ENCODE measurements at places on chromosomes 1 and 21.

DNA sequence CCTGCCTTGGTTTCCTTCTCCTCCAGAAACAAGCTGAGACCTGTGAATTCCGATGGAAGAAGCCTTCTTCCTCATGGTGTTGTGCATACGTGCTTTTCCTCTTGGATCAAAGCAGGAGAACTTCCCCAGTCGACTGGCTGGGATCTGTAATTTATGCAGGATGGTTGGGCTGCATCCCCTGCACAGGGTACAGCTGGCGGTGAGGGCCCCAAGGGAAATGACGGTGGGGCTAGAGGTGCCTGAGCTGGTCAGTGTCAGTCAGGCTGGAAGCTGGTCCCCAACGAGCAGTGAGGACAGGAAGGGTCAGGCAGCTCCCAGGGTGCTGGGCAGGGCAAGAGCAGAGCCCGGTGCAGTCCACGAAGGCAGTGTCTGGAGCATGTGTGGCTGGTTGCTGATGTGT is 106.7 kb downstream of the CNIH3 start:
- DNase-seq = no peak

- no peak for DNase-seq
These were observed 48.4 kb downstream of the LTN1 start for GRCh38 chr21:28944296-28944695.

- no peak for DNase-seq
These were observed 39.5 kb upstream of the PTBP2 start for GRCh38 chr1:96682056-96682455.

DNA sequence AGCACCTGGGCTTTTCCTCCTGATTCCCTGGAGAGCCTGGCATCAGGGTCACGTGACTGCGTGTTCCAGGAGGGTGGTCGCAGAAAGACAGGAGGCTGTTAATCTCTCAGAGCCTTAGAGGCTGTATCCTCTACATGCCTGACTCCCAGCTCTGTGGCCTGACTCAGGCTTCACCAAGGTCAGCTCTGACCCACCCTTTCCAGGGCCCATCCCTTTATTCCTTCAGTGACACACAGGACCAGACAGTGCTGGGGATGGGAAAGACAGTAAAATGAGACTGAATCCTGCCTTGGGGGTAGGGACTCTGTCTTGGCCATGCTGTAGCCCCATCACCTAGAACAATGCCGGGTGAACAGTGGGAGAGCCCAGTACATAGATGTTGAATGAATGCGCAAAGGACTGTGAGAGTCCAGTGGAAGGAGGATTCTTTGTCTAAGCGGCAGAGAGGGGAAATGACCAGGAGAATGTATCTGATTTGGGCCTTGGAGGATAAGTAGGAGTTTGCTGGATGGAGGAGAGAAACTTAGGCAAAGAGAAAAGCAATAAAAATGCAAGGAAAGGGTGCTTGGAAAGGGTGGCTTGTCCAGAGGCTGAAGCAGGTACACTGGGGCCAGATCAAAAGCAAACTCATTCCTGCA is 33.0 kb downstream of the EPHX1 start:
- DNase-seq = no peak

- DNase-seq = no peak
These were observed 17.8 kb upstream of the HSD17B7 start for GRCh38 chr1:162772571-162773154.

- peak; percentile 68 for DNase-seq
These were observed 62.4 kb downstream of the CD247 start for GRCh38 chr1:167455786-167456446.

- no peak for DNase-seq
These were observed 19.0 kb downstream of the CLCA1 start for GRCh38 chr1:86487811-86488141.

DNA sequence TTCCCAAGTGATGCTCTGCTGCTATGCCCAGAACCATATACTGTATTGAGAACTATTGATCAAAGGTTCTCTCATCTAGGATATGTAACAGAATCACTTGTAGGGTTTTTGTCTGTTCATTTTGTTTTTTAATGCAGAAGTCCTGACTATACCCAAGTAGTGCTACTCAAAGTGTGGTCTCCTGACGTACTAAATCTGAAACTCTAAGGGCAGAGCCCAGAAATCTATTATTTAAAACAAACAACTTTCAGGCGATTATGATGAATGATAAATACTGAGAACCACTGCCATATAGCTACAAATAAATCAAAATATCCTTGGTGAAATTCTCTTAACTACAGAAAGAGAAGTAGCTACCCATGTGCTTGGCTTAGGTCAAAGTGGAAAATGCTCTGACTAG is 10.1 kb downstream of the ZZZ3 start:
- DNase-seq = no peak

- no peak for DNase-seq
These were observed 298.9 kb downstream of the DSCAM start for GRCh38 chr21:40547906-40548513.

DNA sequence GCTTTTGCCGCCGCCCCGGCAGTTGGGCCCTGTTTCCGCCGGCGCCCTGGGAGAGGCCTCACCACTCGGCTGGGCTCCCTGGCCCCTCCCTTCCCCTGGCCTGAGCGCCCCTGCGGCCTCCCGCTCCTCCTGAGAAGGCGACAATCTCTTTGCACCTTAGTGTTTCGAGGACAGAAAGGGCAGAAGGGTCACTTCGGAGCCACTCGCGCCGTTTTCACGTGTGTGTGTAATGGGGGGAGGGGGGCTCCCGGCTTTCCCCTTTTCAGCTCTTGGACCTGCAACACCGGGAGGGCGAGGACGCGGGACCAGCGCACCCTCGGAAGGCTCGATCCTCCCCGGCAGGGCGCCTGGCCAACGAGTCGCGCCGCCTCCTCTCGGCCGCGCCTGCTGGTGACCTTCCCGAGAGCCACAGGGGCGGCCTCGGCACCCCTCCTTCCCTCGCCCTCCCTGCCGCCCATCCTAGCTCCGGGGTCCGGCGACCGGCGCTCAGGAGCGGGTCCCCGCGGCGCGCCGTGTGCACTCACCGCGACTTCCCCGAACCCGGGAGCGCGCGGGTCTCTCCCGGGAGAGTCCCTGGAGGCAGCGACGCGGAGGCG is 432 bp upstream of the SIM2 start:
- no peak for DNase-seq

GRCh38 chr1:118841521-118841920 is 146.6 kb downstream of the TBX15 start:
- DNase-seq = no peak

GRCh38 chr1:44220001-44220751 is 6.9 kb downstream of the DMAP1 start:
- no peak for DNase-seq

DNA sequence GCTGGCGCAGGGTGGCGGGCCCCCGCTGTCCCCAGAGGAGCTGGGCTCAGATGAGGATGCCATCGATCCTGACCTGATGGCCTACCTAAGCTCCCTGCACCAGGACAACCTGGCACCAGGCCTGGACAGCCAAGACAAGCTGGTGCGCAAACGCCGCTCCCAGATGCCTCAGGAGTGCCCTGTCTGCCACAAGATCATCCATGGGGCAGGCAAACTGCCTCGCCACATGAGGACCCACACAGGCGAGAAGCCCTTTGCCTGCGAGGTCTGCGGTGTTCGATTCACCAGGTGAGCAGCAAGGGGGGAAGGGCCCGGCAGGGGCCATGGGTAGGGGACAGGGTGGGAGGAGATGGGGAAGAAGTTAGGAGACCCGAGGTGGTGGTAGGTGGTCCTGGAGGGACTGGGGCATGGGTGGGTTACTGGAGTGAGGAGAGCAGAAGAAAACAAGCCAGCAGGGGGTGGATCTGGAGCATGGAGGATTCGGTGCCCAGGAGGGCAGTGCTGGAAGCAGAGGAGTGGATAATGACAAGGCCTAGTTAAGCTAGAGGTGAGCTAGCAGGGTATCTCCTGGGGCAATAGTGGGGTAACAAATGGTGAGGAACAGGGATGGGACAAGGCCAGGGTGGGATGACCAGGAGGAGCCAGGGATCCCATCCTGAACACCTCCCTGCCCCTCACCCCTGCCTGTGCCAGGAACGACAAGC is 13.1 kb downstream of the ZBTB7B start:
- no peak for DNase-seq

GRCh38 chr21:37700641-37701202 is 215.5 kb downstream of the KCNJ6 start:
- no peak for DNase-seq

DNA sequence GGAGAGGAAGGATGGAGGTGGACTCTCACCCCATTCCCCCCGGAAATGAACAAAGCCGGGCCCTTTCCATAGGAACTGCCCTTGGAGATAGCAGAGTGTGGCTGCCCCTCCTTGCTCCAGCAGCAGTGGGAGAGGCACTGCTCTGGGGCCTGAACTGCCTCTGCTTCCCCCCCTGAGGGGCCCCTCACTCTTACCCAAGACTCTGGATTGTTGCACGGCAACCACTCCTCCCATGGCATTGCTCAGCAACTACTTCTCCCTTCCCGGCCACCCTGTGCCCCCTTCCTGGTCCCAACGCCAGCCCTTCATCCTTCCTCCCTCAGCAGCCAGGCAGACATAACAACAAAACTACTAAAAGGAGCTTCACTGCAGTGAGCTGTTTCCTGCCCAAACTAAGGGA is 3.0 kb upstream of the ACKR1 start:
- no peak for DNase-seq

DNA sequence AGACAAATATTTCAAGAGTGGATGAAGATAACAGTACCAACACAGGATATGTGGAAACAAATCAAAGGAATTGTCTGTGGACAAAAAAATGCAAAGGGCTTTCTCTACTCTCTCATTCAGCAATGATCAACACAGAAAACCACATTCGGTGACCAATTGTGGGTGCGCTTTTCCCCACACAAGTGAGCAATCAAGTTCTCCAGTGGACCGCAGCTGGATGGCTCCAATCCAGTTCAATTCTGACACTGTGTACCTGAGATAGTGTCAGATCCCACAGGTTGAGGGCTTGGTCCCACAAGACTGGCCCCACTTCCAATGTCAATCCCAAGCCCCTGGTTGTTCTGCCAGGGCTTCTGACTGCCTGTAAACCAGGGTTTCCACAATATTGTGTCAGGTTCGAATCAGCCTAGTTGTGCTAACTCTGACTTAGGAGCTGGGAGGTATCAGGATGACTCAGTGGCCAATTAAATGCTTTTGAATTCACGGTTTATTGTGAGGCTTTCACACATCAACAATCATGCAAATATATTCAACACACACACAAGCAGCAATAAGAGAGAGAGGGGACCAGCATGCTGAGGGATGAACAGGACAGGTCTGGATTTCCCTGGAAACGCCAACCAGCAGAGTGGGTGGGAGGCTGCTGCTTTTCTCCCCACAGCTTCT is 87.0 kb upstream of the BTG3 start:
- DNase-seq = no peak
